ENCODE measurements at places on chromosomes 5 and 9.

GRCh38 chr5:115806986-115807653, 9.3 kb downstream of the CDO1 start:
- no peak for DNase-seq

- DNase-seq = no peak
These were observed 49.7 kb downstream of the FAM81B start for GRCh38 chr5:95440825-95441224.

- DNase-seq = no peak
These were observed 37.2 kb downstream of the HEXB start for GRCh38 chr5:74722271-74722670.

DNA sequence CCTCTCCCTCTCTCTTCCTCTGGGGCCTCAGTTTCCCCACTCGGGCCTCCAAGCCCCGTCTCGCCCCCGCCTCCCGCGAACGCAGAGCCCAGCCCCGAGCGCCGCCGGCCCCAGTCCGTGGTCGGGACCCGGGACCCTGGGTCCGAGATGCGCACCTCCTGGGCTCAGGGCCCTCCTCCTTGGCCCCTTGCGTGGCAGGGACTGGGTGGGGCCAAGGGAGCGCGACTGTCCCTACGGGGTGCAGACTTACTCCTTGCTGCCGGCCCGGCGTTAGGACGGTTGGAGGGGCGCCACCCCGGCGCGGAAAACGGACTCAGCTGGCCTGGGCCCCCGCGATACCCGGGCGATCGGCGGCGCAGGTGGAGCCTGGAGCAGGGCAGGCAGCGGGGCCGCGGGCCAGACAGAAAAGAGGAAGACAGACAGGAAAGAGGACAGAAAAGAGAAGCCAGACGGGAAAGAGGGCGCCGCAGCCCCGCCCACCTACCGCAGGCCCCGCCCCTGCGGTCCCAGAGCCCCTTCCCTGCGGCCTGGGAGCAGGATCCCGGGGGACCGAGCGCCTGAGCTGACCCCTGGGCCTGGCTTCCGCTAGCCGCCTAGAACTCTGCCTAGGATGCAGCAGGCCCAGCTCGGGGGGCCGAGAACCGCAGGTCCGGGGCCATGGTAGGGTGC, at the start of gene GBGT1:
Gene GBGT1 (minus strand): TSS at position 411 of the 669 bp plus-strand sequence. CDS start 1,502 bp downstream, outside the sequence.
- peak; percentile 95 for DNase-seq

DNA sequence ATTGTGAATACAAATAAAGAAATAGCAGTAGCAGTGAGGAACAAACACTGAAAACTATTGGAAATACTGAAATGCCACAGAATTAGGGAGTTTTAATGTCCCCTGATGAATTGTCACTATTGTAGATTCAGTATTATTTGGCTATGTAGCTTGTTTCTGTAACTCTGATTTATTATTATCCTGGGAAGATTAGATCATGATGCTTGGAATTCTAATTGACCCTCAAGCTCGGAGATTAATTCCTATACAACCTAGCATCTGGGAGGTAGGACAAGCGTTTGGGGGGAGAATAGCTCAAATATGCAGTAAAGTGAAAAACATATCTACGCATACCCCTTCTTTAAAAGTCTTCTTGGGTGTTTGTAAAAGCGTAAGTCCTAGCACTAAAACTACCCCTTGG, 15.1 kb upstream of the MAN2A1 start:
- DNase-seq = no peak

GRCh38 chr5:107601076-107601475, 69.7 kb downstream of the EFNA5 start:
- no peak for DNase-seq

DNA sequence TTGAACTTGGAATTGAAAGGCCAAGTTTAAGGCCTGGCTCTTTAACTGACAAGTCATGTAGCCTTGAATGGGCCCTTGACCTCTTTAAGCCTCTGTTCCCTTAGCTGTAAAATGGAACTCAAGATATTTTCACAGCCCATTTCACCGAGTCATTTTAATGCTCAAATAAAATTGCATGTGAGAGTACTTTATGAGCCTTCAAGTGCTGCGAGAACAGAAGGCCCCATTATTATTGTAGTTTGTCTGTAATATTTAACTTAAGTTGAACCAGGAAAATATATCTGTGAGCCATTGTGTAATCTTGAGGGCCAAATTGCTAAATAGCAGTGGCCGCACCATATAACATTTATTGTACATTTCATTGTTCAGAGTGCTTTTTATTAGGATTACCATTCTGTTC, 249.9 kb downstream of the NTRK2 start:
- no peak for DNase-seq

- DNase-seq = no peak
These were observed 69.8 kb upstream of the RASEF start for GRCh38 chr9:83132768-83133167.

- DNase-seq = no peak
These were observed 5.3 kb downstream of the ABO start for GRCh38 chr9:133269537-133270362.

GRCh38 chr5:43973318-43973717, 370.3 kb downstream of the NNT start:
- no peak for DNase-seq

GRCh38 chr9:112232233-112232632, 57.1 kb upstream of the SUSD1 start:
- no peak for DNase-seq

GRCh38 chr9:21709464-21710058, 92.9 kb upstream of the MTAP start:
- peak; percentile 48 for DNase-seq

DNA sequence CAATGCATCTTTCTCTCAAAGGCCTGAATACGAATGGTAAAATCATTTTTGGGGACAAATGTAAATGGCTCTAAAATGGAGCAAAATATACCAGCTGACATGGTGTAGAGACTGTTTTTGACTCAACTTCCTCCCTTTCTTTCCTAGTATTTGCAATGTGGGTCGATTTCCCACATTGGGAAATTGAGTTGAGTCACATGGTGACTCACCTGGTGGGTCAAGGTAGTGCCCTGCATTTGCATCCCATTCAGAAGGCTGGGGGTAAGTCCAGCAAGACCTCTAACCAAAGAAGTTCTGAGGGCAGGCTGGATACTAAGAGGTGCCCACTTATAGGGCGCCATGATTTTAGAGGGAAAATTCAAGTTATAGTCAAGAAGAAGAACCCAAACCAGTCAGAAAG, 179.6 kb upstream of the MPDZ start:
- DNase-seq = no peak

DNA sequence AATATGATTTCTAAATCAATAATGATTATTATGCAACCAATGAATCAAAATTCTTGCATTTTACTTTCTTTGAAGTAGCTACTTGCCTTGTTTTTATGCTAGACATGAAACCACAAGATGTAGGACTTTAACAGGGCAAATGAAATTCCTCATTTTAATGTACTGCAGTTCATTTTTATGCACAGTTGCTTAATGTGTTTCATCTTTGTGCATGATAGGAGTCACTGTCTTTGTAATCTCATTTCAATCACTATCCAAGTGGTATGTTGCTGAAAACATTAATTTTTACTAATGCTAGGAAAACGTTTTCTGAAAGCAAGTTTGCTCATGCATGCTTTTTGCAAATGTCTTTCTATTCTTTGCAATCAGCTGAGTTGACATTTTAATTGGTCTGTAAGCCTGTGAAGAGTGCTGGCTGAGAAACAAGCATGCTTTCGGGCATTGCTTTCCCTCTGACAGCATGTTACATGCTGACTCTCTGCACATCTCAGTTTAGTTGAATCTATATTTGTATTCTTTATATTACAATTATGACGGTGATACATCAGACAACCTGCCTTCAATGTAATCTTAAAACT, 535.0 kb upstream of the CDH18 start:
- DNase-seq = no peak

DNA sequence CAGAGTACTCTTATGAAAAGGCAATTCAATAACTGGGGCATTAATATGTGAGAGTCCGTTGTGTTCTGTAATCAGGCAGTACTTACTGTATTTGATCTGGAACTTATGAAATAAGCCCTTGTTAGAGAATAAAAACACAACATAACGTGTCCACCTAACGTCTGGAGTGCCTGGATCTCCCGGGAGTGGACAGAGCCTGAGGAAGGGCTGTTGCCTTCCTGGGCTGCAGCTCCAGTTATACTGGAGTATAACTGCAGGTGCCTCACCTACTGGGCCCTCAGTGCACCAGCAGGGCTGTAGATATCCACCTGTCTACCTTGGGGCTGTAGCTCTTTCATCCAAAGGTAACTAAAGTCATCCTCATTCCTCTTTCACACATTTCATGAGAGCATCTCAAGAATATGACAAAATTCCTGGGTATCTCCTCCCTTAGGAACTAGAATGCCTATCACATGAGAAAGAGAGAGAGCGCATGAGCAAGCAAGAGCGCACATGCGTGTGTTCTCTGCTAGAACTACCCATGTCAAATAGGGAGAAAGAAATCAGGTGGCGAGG, 200.1 kb downstream of the GAPVD1 start:
- DNase-seq = no peak

GRCh38 chr5:103340717-103341388, 82.3 kb downstream of the MACIR start:
- DNase-seq = no peak

GRCh38 chr5:113508756-113509155, 4.7 kb upstream of the YTHDC2 start:
- DNase-seq = no peak

DNA sequence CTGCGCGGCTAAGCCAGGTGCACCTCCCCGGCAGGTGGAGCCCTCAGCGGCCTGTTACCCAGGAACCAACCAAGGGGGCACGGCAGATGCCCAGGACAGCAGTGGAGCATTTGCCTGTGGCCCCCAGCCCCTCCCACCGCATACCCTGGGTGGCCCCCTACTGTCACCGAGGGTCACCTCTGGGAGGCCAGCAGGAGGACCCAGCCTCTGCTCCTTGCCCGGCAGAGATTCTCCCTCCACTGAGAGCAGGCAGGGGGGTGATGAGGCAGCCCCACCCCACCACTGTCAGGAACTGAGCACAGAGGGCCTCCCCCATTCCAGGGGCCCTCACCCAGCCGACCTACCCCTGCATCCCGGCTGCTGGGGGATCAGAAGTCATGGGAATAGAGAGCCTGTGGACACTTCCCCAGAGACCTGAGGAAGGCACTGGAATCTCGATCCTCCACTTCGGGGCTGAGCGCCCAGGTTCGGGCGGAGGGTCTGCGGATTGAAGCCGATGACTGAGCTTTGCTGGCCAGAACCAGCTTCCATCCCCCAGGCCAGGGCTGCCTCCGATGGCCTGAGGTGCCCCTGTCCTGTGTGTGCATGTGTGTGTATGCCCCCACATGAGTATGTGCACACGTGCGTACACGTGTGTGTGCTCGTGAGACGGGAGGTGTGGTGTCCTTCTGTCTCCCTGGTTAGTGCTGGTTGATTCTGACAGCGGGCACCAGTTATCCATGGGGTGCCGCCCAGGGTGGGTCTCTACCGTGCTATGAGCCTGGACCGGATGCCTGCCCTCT, at the start of gene QRFP:
Gene QRFP (minus strand): TSS at position 580 of the 782 bp plus-strand sequence. CDS start 2,974 bp downstream, outside the sequence.
- DNase-seq = no peak

GRCh38 chr9:122132539-122132938, 27.0 kb downstream of the NDUFA8 start:
- no peak for DNase-seq

- no peak for DNase-seq
These were observed 115.3 kb downstream of the MARCHF11 start for GRCh38 chr5:16064135-16064893.

DNA sequence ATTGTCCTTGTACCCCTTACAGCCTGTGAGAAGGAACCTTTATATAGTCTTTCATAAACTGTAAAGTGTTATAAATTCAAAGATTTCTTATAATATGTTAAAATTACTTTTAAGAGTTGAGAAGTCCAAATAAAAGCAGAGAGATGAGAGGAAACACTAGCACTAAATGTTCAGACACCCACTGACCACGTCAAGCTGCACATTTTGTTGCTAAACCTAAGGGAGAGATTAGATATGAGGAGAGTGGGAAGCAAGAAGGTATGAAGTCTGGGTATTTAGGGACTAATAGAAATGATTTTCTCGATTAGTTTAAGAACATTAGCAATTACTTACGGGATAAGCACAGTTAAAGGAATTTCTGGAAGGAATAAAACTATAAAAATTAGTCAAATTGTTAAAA, 506.9 kb downstream of the RAB3C start:
- no peak for DNase-seq

DNA sequence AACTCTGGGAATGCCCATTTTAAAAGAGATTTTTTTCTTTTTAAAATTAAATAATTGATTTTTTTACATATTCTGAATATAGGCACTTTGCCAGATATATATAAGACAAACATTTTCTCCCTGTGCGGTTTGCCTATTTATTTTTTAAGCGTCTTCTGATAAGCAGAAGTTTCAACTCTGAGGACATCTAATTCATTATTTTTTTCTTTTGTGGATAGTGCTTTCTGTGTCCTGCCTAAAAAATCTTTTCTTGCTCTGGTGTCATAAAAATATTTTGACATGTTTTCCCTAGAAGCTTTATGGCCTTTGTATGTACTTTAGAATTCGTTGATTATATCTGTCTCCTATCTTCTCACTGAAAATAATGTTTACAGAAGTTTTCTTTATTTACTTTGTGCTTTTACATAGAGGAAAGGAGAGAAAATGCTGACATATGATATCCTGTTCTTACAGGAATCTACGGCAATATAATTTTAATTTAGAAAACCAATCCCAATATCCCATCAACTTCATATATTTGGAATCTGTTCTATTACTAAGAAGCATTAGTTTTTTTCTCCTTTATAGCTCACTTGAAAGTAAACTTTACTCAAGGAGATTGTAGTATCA, 111.9 kb upstream of the EFNA5 start:
- no peak for DNase-seq

DNA sequence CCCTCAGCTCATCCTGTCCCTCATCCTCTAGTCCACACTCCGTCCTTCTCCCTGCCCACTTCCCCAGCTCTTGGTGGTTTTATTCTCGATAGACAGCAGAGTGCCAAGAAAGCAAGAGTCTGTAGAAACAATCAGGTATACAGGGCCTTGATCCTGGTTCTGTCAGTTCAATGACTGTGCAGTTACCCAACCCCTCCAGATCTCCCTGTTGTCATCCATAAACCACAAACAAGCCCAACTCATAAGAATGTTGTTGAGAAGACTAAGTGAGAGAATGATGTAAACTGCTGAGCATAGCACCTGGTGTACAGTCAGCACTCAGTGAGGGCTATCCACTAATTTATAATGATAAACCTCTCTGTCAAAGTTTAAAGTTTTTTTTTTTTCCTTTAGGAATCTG, 31.3 kb downstream of the ISL1 start:
- no peak for DNase-seq

GRCh38 chr5:131139321-131139720, 25.7 kb downstream of the HINT1 start:
- no peak for DNase-seq

DNA sequence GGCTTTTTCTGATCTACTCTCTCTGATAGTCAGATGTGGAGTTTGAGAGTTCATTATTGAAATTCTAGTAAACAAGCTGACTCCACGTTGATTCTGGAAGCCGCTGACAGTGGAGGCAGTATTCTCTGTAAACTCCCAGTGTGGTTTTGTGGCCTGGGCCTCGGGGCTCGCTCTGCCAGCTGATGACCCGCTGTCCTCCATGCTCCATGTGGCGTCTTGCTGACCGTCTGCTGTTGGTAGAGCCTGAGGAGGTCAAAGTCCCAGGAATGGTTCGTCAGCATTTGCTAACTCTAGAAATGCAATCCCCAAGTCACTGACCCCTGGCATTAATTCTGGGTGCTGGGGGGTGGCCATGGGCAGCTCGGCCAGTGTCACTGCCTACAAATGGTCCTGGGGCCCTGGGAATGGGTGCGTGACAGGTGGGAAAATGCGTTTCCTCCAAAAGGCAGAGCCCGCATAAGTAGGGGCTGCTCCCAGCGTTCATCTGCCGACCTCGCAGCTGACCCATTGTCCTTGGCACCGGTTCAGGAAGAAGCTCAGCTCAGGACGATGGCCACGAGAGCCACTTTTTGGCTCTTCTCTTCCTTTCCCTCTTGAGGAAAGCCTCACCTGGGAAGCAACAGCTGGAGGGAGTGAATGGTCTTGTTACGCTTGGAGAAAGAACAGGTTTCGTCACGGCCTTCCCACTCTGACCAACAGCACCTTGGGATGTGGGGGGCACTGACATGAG, 55.1 kb downstream of the MRPL36 start:
- DNase-seq = no peak

Measured in iPS-NIHi11 (cell line).